ENCODE measurements at places on chromosomes 11 and 22.

GRCh38 chr11:9455722-9456121 lies 5.1 kb upstream of the ZNF143 start:
- no peak for DNase-seq

DNA sequence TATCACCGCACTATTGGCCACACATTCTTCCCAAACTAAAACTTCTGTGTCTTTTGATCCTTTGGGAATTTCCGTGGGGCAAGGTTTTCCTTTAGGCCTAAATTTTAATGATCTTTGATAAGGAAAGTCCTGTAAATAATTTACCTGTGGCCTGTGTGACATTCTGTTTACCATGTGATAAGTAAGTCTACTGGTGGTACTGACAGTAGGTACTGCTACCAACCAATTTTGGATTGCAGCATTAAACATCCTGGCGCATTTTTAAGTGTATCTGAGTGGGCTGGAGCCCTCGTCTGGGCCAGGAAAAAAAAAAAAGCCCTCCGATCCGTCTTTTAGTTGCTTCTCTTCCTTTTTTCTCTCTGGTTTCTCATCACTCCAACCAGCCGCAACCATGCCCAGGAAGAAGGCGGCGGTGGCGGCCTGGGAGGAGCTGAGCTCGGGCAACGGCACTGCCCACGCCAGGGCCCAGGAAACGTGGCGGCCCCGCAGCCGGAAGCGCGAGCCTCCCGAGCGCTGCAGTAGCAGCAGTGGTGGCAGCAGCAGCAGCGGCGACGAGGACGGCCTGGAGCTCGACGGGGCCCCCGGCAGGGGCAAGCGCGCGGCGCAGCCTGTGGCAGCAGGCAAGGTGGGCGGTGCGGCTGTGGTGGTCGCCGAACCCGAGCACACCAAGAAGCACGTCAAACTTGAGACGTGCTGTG lies 33.6 kb downstream of the ASRGL1 start:
- no peak for DNase-seq

DNA sequence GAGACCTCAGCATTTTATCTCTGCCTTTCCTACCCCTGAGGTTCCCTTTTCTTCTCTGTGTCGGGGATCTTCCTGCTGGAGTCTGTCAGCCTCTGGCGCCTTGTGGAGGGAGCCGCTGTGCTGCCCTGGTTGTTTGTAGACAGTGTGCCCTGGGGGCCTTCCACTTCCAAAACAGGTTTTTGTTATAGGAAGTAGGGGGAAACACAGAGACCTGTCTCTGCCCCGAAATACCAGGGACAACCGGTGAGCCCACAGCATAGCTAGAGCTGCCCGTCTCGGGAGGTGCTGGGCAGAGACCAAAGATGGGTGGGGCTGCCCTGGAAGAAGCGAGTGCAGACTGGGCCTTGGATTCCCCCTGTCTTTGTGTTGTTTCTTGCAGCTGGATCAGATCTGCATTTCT lies 8.0 kb downstream of the NCAPH2 start:
- DNase-seq = no peak

GRCh38 chr11:134142536-134142935 lies 73.7 kb downstream of the JAM3 start:
- no peak for DNase-seq

DNA sequence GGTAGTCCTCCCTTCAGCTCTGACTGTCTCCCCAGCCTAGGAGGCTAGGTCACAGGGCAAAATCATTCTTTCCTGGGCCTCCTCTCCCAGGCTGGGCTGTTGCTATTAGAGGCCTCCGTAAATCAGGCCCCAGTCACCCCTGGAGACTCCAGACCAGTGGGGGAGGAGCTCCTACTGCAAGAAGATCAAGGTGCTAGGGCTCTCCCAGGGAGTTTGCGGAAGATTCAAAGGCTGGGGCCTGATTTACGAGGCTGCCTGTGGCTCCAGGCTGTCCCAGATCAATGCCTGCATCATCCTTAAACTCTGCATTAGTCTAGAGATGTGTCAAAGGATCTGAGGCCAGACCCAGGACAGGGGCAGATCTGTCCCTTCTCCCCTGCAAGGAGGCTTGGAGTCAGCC lies 346.2 kb downstream of the TENM4 start:
- no peak for DNase-seq
